ENCODE measurements at places on chromosomes 11 and 22.

GRCh38 chr11:69841859-69842698 is 22.9 kb upstream of the FGF3 start:
- DNase-seq: no peak

DNA sequence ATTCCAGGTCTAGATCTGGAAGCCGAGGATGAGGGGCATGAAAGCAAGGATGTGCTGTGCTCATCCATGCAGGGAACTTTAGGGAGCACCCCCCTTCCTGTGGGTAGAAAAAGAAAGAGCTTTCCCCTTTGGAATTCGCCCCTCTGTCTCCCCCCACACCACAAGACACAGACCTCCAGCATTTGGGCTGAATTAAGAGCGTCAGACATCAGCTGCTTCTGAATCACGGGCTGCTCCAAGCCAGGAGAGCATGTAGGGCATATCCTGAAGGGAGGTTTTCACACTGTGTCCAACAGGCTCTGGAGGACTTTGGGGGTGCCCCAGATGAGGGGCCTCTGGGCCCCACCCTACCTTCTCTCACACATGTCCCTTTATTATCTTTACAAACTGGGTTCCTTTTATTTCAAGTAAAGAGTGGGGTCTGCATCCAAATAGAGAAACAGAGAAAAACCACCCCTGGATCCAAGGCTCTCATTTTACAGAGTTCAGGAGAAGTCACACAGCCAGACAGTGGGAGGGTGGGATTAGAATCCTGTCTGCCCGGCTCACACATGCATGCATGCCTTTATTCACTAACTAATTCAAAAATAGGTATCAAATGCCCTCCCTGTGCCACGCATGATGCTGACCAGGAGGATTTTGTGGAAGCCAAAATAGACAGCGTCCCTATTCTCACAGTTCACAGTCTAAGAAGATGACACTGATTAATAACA is 52.8 kb downstream of the LRRC32 start:
- DNase-seq: no peak

GRCh38 chr11:18844753-18845367 is 53.3 kb upstream of the PTPN5 start:
- DNase-seq: peak; percentile 4

GRCh38 chr11:28596816-28597215 is 488.6 kb downstream of the METTL15 start:
- no peak for DNase-seq

DNA sequence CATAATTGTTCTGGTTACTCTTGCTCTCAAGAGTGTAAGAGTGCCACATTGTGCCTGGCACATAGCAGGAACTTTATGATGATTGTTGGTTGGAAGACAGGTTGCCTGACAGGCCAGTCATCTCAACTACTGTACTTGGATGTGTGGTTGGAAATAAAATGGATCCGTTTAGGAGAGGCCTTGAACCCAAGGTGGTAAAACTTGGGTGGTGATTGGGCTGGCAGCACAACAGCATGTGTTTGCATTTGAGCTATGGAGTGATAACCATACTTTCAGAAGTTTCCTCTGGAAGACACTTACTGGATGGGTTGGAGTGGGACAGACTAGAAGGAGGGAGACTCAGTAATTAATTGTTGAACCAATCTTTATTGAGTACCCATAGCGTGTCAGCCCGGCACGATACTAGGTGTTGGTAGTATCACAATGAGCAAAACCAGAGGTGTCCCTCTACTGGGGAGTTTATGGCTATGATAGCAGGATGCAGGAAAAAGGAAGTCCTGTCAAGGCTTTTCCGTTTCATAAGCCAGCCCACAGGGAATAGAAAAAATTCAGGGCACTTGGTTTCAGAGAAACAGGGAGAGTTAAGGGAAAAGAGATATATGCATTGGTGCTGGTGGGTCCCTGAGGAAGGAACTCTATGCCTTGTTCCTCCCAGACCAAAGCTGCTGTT is 3.1 kb upstream of the TMEM109 start:
- no peak for DNase-seq

DNA sequence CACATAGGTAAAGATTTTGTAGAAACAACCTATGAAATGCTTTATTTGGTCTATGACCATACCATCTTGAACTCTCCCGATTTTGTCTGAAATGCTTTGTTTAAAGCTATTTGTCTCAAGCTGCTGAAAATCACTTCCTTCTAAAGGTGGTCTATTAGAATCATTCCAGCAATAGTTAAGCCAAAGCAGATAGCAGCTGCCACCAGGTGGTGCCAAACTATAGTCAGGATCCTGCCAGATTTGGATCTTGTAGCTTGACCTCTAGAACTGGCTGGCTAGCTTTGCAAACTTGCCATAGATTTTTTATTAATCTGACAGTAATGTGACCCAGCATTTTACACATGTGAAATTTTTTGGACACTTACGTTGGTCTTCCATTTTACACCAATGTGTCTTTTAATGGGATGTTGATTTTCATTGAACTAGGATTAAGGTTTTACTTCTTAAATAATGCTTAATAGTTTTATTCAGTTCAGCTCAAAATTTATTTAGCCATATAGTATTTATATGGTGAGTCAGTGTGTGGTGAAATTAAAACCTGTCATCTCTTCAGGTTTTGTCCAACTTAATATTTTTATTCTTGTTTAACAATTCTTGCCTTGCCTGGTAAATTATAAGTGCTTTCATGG is 19.7 kb downstream of the CTR9 start:
- peak; percentile 31 for DNase-seq

DNA sequence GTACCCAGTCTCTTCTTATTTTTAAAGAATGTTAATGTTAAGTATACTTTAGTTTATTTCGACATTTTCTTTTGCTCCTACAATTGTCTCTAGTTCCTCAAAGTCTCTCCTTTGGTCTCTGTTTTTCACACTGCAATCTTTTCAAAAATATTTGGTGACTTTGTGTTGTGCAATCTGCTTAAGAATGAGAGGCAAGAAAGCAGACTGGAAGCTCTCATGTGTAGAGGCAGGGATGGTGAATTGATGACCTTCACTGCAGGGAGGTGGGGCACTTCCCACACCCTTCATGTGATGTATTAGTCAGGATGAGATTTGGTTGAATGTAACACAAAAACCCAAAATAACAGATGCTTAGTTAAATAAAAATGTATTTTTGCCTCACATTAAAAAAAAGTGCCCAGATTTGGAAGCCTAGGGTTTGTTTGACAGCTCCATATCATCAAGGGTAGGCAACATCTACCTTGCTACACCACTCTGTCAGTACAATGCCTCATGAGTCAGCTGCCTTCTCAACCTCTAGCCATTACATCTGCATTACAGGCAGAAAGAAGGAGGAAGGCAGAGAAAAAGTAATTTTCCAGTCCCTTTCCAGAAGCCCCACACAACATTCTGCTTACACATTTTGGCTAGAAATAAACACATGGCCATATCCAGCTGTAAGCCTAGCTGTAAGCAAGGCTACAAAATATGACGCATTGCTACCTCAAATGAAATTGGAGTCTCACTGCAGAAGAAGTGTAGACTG is 3.8 kb upstream of the MMP27 start:
- no peak for DNase-seq

GRCh38 chr11:68954836-68955606 is 25.8 kb downstream of the MRGPRD start:
- no peak for DNase-seq

- no peak for DNase-seq
These were observed 92.9 kb upstream of the RCN1 start for GRCh38 chr11:31997955-31998354.

DNA sequence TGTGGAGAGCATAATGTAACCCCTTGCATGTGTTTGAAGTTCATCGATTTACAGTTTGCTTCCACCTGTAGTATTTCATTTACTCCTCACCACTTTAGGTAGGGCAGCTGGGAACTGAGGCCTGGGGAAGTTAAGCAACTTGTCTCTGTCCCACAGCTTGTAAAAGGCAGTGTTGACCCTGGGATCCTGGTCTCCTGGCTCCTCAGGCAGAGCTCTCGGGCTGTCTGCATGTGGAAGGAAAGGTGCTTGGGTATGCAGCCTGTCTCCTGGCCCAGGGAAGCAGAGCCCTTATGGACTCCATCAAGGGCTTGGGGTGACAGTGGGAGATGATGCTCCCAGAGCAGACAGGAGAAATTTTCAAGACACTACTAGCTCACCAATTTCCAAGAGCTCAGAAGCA is 49.9 kb downstream of the TRIM29 start:
- DNase-seq: no peak

DNA sequence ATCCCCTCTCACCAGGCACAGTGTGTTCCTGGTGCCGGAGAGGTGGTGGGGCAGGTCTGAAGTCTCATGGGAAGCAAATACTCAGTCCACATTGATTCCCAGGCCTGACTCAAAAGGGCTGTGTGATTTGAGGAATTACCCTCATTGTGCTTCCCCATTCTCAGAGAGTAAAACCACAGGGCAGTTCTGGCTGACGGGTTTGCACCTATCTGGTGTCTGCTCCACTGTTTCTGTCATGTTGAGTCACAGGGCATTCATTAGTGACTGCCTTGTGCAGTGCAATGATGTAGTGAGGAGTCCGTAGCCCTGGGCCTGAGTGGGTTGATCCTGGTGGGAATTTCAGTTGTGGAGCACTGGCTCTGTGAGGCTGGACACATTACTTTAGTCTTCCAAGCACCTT is 85.2 kb upstream of the ARHGAP20 start:
- DNase-seq: no peak

DNA sequence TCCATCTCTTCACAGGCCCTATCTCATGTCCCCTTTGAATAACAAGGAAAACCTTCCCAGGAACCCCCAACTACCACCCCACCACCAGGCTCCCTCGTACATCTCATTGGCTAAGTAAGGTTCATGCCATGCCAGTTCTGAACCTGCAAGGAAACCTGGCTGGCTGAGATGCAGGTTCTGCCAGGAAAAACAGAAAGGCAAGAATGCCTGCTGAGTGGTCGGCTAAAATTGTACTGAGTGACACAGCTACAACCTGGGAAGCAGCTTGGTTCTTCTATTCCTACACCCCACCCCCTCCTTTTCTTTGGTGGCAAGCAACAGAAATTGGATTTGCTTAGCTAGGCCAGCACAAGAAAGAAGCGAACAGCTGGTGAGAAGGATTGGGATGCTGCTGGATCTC is 36.1 kb upstream of the TSPAN18 start:
- no peak for DNase-seq

GRCh38 chr22:19122143-19122751 is at the start of gene DGCR2:
TSS of gene DGCR2 (minus strand) at chr22:19122412. CDS start at chr22:19122206, 206 bp downstream.
- DNase-seq: peak; percentile 93

GRCh38 chr22:24883432-24883831 is 63.1 kb downstream of the LHFPL7 start:
- DNase-seq: no peak

DNA sequence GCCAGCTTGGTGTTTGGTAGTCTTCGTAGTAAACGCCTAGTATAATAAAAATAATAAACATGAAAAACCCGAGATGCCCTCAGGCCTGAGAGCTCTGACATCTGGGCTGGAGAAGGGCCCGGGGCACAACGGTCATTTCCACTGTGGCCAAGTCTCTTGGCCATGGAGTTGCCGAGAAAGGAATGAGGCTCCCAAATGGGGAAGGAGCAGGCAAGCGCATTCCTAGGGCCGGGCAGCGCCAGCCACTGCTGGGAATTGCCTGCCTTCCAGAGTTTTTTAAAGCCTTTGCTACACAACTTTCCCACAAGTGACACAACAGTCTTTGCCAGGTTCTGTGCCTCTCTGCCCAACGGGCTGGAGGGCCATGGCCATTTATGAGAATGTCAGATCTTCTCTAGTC is 103.4 kb downstream of the NAV2 start:
- no peak for DNase-seq

Measured in NCI-H2029 (cell line).